Naive thymus-derived CD4-positive, alpha-beta T cell (primary cell): ENCODE measurements at places on chromosomes 11 and 22. TPM values are rescaled to one million over a fixed set of nuclear protein-coding genes. Genes with fewer than 3 reads are reported as not detected.

GRCh38 chr22:45263463-45264269, 21.1 kb upstream of the UPK3A start:
- no peak for DNase-seq

- no peak for DNase-seq
These were observed 5.8 kb downstream of the CCDC34 start for GRCh38 chr11:27357250-27357649.

DNA sequence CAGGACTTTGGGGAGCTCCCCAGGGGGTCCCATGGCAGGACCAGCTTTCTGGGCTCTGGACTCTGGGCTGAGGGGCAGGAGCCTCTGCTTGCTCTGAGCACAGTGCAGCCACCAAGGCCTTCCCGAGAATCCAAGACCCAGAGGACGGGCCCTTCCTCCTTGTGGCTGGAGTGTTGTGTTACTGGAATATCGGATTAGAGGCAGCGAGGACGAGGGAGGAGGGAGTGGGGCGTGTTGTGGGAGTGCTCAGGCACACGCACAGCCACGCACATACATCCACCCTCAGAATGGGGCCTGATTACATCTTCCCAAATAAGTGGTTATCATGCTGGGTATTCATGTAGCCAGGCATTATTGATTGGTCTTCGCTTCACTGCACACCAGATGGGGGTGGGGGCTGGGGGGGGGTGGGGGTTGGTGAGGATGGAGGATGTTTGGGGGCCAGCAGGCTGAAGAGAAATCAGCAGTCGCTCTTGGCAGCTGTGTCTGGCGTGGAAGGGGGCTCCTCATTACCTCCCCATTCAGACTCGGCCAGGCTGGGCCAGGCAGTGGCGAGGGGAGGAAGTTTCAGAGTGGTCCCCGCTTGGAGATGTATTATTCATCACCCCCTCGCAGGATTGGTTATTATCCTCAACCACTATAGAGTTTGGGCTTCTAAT, 120.9 kb downstream of the ST3GAL4 start:
- DNase-seq: no peak

- no peak for DNase-seq
These were observed 231.2 kb downstream of the TBC1D22A start for GRCh38 chr22:46993633-46994032.

- no peak for DNase-seq
These were observed 705 bp downstream of the BBOX1 start for GRCh38 chr11:27041141-27041899.

DNA sequence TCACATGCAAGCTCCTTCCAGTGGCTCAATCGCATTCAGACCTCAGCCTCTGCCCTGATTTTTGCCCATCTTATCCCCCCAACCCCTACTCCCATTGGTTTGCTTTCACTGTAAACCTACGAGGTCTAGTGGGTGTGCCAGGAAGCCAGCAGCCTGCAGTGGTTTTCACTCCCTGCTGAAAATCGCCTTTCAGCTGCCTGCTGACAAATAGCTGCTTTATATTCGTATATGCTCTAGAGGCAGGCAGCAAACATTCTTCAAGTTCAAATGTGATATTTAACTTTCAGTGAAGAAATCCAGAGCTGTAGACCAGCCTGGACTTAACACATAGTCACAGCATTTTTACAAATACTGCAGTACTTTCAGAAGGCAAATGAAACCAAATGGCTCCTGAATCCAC, 92.8 kb upstream of the APOA1 start:
- peak; percentile 40 for DNase-seq

GRCh38 chr11:102534261-102534872, 3.8 kb upstream of the MMP7 start:
- DNase-seq: no peak

DNA sequence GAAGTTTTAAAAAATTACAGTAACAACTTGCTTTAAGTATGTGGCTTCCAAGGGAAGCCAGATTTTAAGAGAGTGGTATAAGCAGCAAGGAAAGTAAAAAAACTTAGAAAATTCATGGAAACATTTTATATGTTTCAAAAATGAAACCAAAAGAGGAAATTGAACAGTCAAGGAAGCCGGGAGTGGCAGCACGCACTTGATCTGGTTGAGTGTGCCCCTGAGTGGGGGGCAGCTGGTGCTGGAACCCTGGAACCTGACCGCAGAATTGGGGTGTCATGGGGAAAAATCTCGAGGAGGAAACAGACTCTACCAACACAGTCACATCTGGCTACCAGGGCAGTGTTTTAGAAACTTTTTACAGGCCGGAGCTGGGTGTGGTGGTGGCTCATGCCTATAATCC, 14.0 kb downstream of the MICALL1 start:
- DNase-seq: no peak

GRCh38 chr11:8263109-8263768, 439 bp downstream of the LMO1 start:
- DNase-seq: no peak

GRCh38 chr11:79809487-79809886, 368.7 kb upstream of the TENM4 start:
- no peak for DNase-seq

DNA sequence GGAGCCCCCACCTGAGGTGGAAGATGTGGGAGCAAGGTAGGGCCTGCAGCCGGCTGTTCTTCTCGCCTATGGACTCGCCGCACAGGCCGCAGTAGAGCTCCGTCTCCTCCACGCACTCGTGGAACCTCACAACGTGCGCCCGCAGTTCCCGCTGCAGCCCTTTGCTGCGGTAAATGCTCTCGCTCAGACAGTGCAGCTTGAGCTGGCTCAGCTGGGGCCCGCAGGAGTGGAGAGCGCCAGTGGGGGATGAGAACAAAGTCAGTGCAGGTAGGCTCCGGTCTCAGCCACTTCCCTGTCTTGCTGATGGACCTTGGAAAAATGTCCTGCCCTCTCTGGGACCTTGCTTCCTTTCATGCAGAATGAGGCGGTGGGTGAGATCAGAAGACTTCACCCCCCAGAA, 10.2 kb downstream of the RAPSN start:
- DNase-seq: no peak

The FOLR3 gene
- 4.6 TPM for total RNA-seq

The LDHAL6A gene
- total RNA-seq: not detected

The ASPHD2 gene
- 2.5 TPM for total RNA-seq

The TRPM5 gene
- total RNA-seq: 0.81 TPM
